ENCODE measurements at places on chromosomes 12 and 14.

DNA sequence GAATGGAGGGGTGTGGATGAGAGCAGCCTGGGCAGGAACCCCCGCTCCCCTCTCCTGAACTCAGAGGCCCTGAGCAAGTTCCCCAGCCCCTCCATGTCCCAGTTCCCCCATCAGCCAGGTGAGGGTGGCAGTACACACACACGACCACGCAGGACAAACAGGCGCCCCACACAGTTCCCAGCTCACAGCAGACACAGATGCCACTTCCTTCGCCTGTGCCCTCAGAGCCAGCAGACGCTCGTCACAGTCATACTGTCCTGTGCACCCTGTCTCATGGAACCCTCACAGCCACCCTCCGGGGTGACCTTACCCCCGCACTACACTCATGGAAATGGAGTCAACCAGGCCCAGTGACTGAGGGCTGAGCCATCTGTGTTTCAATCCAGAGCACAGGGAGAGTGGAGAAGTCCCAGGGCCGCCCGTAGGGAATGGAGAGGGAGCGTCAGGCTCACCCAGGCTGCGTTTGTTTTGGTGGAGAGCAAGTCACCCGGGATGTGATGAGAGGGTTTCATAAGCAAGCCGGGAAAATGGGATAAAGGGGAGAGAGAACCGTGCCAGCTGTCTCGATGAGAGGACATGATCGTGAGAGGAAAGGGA, 47.5 kb upstream of the DYNC1H1 start:
- peak; percentile 57 for DNase-seq

GRCh38 chr12:59689776-59690175, 93.9 kb downstream of the SLC16A7 start:
- DNase-seq, result no peak

- no peak for DNase-seq
Measured at GRCh38 chr12:60704171-60704914, 1108.5 kb downstream of the SLC16A7 start.

DNA sequence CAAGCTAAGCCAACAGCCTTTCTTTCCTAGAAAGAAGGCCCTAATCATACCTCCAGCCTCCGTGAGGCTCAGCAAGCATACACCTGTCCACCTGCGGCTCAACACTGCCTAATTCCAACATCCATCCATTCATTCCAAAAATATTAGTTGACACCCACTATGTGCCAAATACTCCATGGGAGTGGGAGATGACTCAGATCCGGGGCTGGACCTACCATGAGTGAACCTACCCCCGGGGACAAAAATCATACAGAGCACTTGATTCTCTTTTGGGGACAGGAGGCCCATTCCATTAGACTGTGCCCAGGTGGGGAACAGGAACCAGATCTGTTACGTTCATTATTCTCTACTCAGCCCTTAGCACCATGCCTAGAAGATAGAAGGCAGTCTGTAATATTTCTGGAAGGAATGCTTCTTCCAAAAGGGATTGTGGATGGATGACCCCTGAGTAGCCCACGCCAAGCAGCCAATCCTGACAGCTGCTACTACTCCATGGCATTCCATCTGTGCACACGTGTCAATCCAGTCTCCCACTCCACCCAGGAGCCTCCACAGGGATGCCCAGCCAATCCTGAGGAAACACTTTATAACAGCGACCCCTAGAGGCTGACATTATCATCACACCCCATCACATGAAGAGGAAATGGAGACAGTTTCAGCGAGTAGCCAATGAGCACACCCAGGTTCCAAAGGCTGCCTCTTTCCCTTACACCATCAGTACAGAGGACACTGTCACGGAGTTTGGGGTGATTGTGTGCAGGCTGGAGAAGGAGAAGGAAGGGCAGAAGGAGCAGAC, 170.7 kb downstream of the ESRRB start:
- peak; percentile 92 for DNase-seq

- no peak for DNase-seq
Measured at GRCh38 chr14:74932401-74932901, 9.4 kb upstream of the RPS6KL1 start.

DNA sequence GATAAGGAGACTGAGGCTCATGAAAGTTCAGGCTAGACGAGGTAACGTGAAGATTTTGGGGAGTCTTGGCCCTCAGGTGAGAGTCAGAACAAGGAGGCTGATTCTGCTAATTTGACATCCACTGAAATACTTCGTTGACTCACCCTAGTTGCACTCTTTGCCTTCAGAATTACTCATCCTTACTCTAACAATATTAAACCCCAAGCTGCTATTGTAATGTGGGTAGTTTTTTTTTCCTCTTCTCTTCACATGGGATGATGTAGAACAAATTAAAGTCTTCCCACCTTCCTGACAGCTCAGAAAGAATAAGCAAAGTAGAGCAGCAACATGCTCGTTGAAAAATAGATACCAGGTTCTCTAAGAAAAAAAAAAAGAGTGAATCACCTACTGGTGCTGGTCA, 22.0 kb upstream of the SRRM4 start:
- DNase-seq, result no peak

All from endodermal cell (in vitro differentiated cells).